Uterine smooth muscle cell (primary cell): ENCODE measurements at places on chromosomes 12 and 14. TPM values are rescaled to one million over a fixed set of nuclear protein-coding genes. Genes with fewer than 3 reads are reported as not detected.

The CLEC1B gene
- not detected in 2 replicates for total RNA-seq

The SERPINA12 gene
- total RNA-seq = not detected in 2 replicates

The RHEBL1 gene
- 0.62 and 1.8 TPM in 2 replicates for total RNA-seq

The DIP2B gene
- total RNA-seq = 33.5 and 37.5 TPM in 2 replicates

The CLEC1A gene
- total RNA-seq = not detected in 2 replicates

The SLC5A8 gene
- total RNA-seq = not detected in 2 replicates

The ESRRB gene
- not detected in 2 replicates for total RNA-seq

The CD27 gene
- 0.12 TPM in 1 of 2 replicates, not detected in the other for total RNA-seq

The KLRK1 gene
- total RNA-seq = not detected in 2 replicates

The ARHGEF25 gene
- 17.9 and 27.1 TPM in 2 replicates for total RNA-seq

The FLRT2 gene
- total RNA-seq = 0.66 and 2.2 TPM in 2 replicates

The GRIP1 gene
- total RNA-seq = 1.3 and 3.5 TPM in 2 replicates

The CFAP54 gene
- total RNA-seq = 2.4 and 5.4 TPM in 2 replicates

The TM7SF3 gene
- 59.5 and 83.5 TPM in 2 replicates for total RNA-seq

The ZNF705A gene
- total RNA-seq = not detected in 2 replicates

The CCDC175 gene
- not detected in 2 replicates for total RNA-seq

The CRIP1 gene
- total RNA-seq = 0.11 and 0.50 TPM in 2 replicates

The KCNH5 gene
- 0.12 and 0.33 TPM in 2 replicates for total RNA-seq

The KDM5A gene
- 52.3 and 57.7 TPM in 2 replicates for total RNA-seq

The ITGA7 gene
- total RNA-seq = 26.6 and 47.0 TPM in 2 replicates

The PPP4R4 gene
- total RNA-seq = 3.2 and 4.9 TPM in 2 replicates

The WDR89 gene
- 17.0 TPM in 2 replicates for total RNA-seq

The LPAR5 gene
- total RNA-seq = 0.12 TPM in 1 of 2 replicates, not detected in the other

The GLS2 gene
- 0.22 and 0.25 TPM in 2 replicates for total RNA-seq

The SPRING1 gene
- total RNA-seq = 29.1 and 32.0 TPM in 2 replicates

The RAD9B gene
- 0.25 and 0.55 TPM in 2 replicates for total RNA-seq

The LYZ gene
- not detected in 2 replicates for total RNA-seq

The USP44 gene
- total RNA-seq = 3.4 and 3.7 TPM in 2 replicates
